Activated CD8-positive, alpha-beta memory T cell treated with anti-CD3 and anti-CD28 coated beads, Interleukin-2, amount 50 U/mL, for 48 hours (primary cell): ENCODE measurements at places on chromosomes 16 and 17.

DNA sequence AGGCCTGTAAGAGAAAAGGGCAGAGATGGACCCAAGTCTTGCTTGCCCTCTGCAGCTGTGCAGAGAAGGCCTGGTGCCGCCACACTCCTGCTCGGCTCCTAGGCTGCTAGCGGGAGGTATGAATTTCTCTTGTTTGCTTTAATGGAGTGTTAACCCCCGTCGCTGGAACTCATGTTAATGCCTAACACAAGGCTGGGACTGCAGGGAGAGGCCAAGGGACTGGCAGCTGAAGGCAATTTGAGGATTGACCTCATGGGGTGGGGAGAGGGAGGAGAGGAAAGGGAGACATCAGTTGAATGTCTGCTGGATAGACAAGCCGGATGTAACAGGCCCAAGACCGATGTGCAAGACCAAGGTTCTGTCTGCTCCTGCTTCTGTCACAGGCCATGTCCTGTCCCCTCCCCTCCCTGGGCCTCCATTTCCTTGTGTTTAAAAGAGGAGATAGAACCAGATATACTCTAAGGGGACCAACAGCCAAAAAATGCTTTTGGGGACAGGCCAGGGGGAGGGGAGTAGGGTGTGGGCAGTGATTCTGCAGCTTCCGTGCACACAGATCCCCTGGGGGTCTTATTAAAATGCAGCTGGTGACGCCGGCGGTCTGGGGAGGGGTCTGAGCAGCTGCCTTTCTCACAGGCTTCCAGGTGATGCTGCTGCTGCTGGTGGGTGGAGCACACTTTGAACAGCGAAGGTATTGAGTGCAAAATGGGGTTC, 46.7 kb upstream of the TBX2 start:
- DNase-seq, result no peak

DNA sequence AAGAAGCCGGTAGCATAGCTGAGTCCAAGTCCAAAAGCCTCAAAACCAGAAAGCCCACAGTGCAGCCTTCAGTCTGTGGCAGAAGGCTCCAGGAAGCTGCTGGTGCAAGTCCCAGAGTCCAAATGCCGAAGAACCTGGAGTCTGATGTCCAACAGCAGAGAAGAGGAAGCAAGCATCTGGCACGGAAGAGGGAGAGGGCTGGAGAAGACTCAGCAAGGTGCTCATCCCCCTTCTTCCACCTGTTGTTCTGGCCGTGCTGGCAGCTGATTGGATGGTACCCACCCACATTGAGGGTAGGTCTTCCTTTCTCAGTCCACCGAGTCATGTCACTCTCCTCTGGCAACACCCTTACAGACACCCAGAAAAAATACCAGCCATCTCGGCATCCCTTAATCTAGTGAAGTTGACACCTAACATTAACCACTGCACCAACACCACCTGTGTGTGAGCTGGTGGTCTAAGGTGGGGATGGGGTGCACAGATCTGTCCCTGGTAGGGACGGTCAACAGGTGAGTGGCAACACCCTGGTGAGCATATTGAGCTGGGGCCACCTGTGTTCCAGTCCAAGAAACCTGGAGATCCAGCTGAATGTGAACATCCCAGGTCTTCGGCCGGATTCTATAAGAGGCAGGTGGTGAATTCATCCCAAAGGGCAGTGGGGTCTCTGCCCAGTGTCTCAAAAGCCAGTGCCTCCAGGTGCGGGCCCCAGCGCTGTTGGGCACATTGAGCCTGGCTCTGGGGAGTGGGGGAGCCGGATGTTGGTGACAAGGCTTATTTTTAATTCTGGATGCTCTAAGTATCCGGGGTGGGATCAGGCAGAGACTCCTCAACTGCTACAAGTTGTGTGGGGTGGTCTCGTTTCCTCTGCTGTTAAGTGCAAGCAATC, 9.8 kb downstream of the MIEF2 start:
- no peak for DNase-seq

DNA sequence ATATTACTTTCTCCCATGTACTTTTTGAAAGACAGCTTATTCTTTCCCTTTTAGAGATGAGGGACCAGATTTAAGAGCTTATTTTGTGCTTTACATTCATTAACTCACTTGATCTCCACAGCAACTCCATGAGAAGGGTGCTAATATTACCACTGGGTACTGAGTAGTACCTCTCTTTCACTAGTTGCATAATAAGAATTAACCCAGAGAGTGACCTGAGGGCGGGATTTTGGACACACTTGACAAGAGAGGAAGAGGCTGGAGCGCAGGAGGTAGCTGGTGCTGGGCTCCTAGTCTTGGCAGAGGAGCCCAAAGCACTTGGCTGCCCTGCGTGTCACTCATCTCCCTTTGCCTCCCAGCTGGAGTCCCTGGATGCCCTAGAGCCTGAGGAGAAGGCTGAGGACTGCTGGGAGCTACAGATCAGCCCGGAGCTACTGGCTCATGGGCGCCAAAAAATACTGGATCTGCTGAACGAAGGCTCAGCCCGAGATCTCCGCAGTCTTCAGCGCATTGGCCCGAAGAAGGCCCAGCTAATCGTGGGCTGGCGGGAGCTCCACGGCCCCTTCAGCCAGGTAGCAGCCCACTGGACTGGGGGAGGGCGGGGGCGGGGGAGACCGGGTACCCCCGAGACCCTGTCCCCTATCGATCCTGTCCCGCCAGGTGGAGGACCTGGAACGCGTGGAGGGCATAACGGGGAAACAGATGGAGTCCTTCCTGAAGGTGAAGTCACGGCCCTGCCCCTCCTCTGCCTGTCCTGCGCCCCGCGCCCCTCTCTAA, 1.7 kb upstream of the MAZ start:
- peak; percentile 64 for DNase-seq

DNA sequence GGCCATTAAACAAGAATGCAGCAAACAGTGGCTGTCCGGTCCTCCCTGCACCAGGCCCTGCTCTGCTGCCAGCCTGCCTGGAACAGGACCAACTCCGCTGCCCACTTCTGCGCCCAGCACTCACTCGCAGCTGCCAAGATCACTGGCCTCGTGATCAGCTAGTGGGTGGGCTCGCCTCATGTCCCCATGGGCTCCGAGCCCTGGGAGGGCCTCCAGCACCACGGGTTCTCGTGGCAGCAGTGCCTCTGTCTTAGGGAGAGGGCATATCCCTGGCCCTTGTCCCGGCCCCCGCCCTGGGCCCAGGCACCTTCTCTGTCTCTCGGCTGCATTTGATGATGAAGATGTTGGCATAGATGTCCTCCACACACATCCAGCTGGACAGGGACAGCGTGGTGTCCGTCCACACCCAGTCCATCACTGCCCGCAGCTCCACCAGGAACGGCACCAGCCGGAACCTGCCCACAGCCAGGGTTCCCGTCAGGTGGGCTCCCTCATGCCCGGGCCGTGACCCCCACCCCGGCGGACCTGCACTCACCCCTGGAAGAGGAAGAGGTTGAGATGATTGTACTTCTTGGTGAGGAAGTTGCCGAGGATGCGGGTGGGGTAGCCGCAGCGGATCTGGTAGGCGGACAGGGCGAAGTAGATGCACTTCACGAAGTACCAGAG, 13.1 kb downstream of the CTU2 start:
- no peak for DNase-seq

GRCh38 chr16:6482696-6483468, 849.8 kb upstream of the RBFOX1 start:
- no peak for DNase-seq

DNA sequence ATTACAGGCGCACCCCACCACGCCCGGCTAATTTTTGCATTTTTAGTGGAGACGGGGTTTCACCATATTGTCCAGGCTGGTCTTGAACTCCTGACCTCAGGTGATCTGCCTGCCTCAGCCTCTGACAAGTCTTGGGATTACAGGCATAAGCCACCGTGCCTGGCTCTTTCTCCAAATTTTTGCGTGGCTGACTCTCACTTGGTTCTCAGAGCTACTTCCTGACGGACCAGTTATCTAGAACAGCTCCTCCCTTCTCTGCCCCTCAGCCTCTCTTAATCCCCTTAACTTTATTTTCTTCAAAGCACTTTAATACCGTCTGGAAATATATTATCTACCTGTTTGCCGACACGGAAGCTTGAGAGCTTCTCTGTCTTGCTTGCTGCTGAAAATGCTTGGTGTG, 4.2 kb downstream of the YPEL2 start:
- DNase-seq, result no peak

DNA sequence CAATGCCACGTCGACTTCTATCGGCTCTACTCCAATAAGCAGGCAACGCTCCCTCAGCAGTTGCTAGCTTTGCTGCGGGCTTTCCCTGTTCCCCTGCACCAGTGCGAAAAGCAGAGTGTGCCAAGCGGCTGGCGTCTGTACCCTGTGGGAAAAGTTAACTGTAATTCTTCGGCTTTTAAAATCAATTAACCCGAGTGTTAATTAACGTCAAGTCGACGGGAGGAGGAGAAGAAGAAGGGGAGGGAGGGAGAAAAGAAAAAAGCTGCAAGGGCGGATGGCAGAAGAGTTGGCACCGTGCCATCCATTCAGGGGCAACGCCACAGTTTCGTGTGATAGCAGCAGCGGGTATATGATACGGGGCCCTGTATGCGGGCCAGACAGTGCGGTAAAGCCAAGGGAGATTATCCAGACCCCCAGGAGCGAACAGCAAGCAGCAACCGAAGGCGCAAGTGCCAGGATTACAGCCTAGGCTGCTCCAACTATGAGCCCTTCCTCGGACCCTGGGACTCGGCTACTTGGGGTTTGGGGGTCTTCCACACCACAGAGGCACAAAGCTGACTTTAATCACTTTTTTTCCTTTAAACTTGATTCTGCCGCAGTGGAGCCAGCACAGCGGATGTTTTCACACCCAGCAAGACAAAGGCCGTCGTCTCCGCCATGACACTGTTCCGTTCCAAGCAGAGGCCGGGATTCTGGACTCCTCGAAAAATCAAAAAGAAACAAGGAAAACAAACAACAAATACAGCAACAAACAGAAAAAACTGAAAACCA, 253.8 kb upstream of the PMFBP1 start:
- no peak for DNase-seq

DNA sequence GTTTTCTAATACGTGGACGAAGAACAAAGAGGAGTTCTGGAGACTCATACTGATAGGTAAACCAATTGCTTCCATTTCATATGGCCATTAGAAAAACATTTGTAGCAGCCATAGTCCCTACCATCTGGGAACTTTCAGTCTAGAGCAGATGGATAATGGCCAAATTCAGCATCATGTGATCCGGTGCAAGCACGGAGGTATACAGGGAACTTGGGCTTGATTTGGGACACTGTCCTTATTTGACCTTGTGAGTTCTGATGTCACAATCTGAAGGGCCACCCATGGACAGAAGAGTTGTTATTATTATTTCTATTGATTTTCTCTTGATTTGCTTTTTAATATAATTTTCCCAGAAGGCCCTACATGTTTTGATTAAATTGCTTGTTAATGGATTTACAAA, 154.6 kb upstream of the ZNF267 start:
- DNase-seq, result no peak

GRCh38 chr17:2144701-2145100, 89.8 kb downstream of the HIC1 start:
- no peak for DNase-seq

DNA sequence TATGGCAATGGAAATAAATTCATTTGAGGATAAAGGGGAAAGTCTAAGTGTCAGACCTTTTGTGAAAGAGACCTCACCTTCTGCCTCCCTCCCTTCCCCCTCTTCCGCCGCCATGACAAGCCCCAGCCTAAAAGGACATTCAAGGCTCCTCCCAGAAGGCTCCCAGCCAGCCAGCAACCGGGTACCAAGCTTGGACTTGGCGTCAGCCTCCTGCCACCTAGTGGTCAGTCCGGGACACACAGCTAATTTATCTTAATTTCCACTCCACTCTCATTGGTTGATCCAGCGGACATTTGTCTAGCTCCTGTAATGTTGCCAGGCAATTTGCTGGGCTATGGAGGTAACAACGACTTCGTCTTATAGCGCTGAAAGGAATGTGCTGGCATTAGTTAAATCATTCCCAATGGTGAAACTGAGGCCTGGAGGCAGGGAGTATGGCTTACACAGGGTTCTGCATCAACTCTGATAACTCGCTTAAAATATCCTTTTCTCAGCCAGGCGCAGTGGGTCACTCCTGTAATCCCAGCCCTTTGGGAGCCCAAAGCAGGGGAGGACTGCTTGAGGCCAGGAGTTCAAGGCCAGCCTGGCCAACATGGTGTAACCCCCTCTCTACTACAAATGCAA, 19.3 kb upstream of the CLEC3A start:
- peak; percentile 84 for DNase-seq

GRCh38 chr17:8631554-8631877, 991 bp upstream of the MYH10 start:
- no peak for DNase-seq

DNA sequence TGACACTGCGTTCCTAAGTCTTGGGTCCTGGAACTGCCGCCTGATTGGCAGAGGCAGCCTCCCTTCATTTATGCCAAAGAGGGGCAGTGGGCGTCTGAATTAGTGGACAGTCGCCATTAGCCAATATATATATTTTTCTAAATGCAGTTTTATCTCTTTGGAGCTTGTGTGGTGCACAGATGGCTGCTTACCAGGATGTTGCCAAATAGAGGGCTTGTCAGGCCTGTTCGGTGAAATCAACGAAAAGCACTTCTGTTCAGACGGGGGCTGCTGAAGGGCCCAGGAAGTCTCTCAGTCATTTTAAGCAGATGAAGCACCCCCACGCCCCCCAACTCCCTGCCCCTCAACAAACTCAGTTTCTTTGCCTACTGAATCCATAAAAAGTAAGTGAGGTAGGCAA, 66.0 kb downstream of the RAP1GAP2 start:
- no peak for DNase-seq

GRCh38 chr16:58451945-58452401, 48.0 kb upstream of the NDRG4 start:
- no peak for DNase-seq

DNA sequence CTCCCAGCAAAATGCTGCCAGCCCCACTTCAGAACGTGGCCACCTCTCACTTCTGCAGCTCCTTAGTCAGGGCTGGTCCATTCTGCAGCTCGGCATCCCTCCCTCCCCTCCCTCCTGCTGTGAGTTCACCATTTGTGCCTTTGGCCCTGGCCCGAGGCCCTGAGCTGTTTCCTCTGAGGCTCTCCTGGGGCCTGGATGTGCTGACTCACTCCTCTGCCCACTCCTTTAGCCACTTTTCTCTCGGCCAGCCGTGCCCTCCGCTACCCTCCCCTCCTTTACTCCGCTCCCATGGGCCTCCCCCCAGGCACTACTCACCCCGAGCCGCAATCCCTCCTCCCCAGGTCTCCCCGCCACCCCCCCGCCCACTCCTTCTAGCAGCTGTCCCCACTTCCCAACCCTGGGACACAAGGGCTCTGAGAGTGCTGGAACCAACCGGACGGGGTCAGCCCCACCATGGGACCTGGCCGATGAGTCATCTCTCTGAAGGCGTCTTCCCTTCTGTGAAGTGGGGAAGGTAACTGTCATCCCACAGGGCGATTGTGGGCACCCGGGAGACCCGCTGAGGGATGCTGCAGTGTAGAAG, 11.5 kb downstream of the KCNG4 start:
- no peak for DNase-seq

- DNase-seq, result peak; percentile 77
Measured at GRCh38 chr17:4480929-4481898, 17.5 kb upstream of the SPNS2 start.

DNA sequence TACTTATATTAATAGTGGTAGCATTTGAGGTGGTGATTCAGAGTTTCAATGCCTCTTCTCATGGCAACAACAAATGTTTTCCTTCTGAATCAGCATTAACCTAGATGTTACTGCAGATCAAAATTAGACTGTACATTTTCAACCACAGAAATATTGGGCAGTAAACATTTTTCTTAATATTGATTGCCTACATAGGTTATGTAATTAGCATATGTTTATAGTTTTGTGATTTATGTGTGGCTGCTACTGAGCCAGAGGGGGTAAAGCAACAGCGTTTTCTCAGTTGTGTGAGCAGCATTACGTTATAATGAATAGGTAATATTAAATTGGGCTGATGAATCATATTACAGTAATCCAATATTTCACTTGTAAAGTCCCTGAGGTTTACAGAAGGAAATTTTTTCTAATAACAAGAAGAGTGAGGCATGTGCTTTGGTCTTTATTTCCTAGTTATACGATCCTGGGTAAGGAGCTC, 18.8 kb upstream of the BMERB1 start:
- DNase-seq, result no peak
